ENCODE measurements at places on chromosomes 4 and X. TPM values are rescaled to one million over a fixed set of nuclear protein-coding genes. Genes with fewer than 3 reads are reported as not detected.

CYBB gene
- total RNA-seq = 5.7 TPM

DNA sequence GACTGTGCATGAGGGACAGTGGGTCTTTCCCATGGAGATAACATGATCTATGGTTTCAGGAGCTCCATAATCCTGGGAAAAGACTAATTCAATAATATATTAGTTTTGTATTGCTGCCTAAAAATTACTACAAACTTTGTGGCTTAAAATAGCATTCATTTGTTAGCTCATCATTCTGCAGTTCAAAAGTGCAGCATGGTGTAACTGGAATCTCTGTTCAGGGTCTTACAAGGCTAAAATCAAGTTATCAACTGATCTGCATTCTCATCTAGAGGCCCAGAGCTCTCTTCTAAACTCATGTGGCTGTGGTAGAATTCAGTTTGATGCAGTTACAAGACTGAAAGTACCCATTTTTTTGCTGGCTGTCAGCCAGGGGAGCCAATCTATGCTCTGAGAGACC lies 66.7 kb downstream of the LHFPL1 start:
- no peak for DNase-seq

GRCh38 chrX:116317409-116317808 lies 119.0 kb upstream of the SLC6A14 start:
- DNase-seq = no peak

DNA sequence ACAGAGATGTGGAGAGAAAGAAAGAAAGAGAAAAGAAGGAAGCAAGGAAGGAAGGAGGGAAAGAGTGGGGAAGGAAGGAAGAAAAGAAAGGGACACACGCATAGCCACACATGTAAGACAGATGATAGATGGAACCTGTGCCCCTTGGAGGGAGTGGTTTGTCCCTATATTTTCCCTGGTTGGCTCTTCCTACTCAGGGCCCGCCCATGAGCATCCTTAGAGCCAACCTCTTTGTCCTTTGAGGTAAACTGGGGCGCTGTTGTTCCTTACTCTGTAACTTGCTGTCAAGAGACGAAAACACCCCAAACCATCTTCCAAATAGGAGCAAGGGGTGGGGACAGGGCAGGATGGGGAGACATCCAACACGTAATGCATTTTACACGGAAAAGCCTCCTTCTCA lies 220.9 kb downstream of the MAML3 start:
- DNase-seq = no peak

- peak; percentile 46 for DNase-seq
These were observed 37.3 kb downstream of the WDR1 start for GRCh38 chr4:10079256-10079655.

SCD5 gene
- 1.4 TPM for total RNA-seq

GRCh38 chrX:10395179-10395578 lies 225.2 kb downstream of the MID1 start:
- DNase-seq = no peak

DNA sequence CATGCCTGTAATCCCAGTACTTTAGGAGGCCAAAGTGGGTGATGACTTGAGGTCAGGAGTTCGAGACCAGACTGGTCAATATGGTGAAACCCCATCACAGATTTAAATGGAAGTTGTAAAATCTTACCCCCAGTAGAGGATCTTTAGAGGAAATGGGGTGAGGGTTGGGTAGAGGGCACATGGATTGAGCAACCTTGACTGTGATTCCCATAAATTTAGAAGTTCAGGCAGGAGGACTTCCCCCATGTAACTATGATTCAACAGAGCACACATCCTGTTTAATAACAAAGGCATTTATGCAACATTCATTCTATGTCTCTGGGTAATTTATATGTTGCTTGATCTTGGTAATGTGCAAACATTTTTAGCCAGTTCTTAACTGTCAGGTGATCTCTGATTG lies 143.1 kb downstream of the RBM47 start:
- DNase-seq = no peak

- no peak for DNase-seq
These were observed 62.1 kb upstream of the XIAP start for GRCh38 chrX:123797543-123798447.

GRCh38 chrX:27608671-27609070 lies 18.5 kb downstream of the DCAF8L2 start:
- no peak for DNase-seq

SPATA18 gene
- total RNA-seq = 2.3 TPM

GRCh38 chrX:133437356-133437755 lies 22.1 kb upstream of the GPC4 start:
- no peak for DNase-seq

PRAF2 gene
- total RNA-seq = 4.8 TPM

- no peak for DNase-seq
These were observed 69.6 kb downstream of the CD38 start for GRCh38 chr4:15847746-15848145.

DNA sequence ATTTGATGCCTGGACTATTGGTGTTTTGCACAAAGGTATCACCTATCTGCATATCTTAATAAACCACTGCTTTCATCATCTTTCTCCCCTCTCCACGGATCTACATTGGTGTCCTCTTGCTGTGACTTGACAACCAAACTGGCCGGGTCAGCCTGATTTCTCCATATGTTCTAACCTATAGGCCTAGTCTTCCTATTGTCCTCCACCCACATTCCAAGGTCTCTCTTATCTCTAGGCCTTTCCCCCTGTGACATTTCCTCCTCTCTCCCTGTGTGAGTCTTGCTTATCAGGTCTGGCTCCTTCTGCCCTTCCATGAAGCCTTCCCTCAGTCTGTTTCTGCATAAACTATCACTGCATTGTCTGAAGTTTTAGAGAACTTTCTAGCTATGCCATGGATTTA lies 33.7 kb downstream of the ARHGAP24 start:
- no peak for DNase-seq

DNA sequence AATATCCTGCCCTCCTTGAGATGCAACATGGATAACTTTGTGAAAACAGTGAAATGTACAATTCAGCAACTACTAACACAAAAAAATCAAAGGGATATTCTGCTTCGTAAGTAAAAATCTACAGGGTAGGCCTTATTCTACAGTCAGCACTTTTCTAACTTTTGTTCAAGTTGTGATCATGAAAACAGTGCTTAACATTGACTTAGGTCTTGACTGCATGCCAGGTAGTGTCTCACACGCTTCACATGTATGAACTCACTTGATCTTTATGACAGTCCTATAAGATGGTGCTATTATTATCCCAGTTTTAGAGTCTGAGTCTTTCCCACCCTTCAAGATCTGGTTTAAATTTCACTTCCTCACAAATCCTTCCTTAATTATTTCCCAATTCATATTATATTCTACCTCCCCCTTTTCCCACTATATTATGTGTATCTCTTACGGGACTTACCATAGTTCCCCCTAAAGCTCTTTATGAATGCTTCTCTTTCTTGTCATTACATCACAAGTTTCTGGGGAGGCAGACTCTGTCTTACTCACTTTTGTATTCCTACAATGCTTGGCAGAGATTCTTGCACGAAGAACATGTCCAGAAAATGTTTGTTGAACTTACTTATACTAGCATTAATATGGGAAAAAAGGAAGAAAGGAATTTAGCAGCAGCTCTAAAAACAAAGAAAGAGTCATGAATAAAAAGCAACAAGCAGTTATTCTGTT lies 179.8 kb downstream of the SCFD2 start:
- DNase-seq = no peak

GRCh38 chr4:27357283-27357682 lies 496.6 kb downstream of the STIM2 start:
- DNase-seq = no peak

- DNase-seq = no peak
These were observed 1447.0 kb downstream of the C4orf33 start for GRCh38 chr4:130542953-130543352.

DNA sequence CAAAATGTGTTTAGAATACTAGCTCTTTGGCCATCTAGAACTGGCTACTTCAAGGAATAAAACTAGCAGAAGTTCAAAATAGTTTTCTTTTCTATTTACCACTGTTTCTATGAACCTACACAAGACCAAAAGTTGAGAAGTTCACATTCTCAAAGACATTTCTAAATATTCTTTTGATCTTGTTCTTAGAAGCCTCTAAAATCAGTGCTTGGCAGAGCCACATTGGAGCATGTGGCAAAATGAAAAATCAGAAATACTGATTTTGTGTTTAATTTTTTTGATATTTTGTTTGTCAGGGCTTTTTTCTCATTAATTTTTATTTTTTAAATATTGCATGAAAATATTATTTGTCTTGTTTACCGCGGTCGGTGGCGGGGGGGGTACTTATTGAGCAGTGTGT lies 853.8 kb upstream of the INTU start:
- no peak for DNase-seq

GAGE12J gene
- total RNA-seq = not detected

GRCh38 chr4:87365348-87365747 lies 25.6 kb downstream of the HSD17B11 start:
- no peak for DNase-seq

ARHGAP6 gene
- 0.38 TPM for total RNA-seq

GRCh38 chr4:111988514-111988913 lies 156.7 kb upstream of the FAM241A start:
- DNase-seq = no peak

DNA sequence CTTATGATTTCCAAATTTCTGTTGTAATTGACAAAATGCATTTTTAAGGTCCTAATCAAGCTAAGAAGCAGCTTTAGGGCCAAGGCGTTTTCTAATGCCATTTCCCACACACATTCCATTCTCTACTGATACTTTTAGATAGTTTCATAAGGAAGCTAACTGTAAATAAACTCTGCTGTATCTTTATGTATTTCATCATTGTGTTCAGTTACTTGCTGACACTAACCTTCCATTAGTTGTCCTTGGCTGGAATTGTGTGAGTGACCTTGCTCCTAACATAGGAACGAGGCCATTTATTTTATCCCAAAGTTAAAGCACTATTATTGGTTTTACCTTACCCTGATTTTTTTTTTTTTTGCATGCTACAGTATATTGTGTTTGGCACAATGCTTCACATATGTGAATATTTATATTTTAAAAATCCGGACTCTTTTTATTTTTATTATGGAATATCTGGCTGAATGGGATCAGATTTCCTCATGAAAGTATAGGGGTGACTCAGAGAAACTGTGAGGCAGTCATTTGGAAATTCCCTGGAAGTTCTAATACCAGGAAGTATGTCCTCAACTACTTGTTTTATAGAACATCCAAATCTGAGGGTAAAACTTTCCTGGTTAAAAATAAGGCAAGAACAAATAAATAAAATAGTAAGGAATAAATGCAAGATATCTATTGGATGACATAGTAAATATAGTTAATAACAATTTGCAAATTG lies 62.7 kb upstream of the SORBS2 start:
- DNase-seq = no peak

DNA sequence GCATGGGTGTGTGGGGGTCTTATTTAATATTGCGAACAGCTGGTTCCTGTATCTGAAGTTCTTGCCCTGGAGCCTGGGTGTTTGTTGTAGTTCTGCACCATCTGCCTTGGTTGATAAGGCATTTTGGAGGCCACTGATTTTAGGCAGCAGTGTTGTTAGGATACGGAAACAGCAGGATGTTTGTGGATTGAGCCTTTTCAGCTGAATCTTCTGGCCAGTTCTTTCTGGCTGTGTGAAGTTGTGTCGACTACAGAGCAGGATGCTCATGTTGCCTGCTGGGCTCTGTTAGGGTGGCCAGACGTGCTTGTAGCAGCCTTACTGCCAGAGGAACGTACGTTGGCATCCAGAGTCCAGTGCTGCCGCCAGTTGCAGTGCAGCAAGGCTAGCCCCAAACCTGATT lies 134.2 kb downstream of the PTTG2 start:
- no peak for DNase-seq

DNA sequence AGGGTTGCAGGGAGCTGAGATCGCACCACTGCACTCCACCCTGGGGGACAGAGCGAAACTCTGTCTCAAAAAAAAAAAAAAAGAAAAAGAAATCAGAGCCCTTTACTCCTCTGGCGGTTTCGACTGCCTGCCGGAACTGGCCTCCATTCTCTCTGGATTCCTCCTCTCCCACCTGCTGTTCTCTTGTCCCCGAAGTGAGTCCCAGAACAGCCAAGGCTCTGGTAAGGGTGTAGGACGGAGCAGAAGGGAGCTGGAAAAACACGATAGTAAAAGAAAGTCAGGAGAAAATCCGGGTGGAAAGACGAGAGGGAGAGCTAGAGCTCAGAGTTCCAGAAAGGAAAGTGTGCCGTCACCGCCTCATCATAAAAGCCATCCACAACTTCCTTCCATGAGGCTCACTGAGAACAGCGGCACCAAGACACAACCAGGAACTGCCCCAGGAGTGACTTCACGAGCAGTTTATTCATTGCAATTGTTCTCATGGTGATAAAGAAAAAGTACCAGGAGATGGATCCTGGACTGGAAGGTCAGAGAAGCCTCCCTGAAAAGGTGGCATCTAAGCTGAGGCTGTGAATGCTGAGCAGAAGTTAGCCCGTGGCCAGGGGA lies 12.3 kb downstream of the TLR3 start:
- DNase-seq = no peak

DNA sequence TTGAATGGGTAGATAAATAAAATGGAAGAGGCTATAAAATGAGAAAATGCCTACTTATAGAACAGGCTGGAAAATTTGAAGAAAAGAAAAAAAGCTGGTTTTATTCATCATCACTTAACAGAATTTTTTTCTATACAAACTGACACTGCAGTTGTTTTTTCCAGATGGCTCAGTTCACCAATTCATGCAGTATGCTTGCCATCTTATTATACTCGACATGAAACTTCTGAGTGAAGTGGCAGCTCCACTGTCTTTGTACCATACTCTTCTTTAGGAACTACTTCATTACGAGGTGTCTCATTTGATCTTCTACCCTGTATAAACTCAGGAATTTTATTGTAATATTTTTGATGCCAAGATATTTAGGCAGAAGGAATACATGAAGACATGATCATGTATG lies 153.0 kb downstream of the KDM6A start:
- no peak for DNase-seq

- no peak for DNase-seq
These were observed 222.7 kb upstream of the HAND2 start for GRCh38 chr4:173752610-173753230.
